Adipocyte (in vitro differentiated cells): ENCODE measurements at places on chromosomes 6 and 20.

- no peak for DNase-seq
These were observed 11.3 kb upstream of the EIF2S2 start for GRCh38 chr20:34123309-34123708.

DNA sequence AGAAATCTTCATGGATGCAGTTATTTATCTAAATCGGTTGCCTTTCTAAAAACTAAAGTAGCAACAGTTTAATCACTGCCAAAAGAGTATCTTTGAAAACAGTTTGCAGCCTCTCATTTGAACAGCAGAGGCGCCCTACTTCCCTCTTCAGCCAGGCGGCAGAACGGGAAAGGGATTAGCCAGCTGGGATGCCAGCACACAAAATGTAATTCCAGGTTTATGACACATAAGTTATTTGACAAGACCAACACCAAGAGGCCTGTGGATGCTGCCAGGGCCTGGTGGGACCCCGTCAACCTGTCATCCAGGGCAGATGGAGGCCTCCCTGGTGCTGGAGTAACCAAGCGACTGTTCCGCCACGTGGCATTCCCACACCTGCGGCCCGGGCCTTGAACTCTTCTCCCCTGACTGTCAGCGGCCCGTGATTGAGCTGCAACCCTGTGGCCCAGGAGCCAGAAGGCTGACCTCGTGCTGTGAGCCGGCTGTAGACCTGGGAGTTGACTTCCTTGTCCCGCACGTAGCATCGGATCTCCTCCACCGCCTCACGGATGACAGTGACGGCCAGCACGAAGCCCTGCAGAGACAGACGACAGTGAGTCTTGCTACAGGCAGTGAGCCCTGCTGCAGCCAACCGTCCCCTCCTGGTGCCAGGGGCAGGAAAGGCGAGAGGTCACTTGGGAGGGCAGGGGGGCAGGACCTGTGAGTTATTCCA is 55.5 kb downstream of the ATP9A start:
- DNase-seq, result peak; percentile 24

DNA sequence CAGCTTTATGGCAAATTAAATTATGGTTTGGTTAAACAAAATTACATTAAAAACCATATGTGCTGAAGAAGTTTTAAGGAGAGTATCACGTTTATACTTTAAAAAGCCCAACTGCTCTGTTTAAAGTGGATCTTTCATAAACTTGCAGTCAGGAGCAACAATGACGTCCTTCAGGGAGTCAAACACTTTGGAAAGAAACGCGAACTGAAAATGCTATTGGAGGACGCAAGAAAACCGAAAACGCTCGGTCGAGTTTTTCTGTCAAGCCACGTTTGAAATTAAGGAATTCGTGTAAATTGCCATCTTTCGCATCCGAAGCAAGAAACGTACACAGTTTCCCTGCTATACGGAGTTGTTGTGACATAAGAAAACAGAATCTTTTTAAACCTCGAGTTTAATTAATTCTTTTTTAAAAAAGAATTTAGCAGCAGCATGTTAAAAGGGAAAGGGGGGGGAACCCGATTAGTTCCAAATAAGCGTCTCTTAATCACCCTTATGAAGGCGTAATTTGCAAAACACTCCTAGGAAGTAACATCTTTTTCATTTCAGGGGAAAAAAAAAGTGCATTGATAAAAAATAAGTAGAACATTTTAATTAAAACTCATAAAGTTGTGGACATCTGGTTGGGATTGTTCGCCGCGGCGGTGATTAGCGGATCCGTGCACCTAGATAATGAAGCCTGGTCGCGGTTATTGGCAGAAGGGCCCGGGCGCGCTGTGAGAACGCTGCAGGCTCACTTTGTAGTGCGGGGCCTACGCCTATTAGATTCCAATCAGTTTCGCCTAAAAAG is 295.4 kb downstream of the TFAP2C start:
- no peak for DNase-seq

GRCh38 chr6:79634491-79635231 is 3.5 kb downstream of the SH3BGRL2 start:
- no peak for DNase-seq

DNA sequence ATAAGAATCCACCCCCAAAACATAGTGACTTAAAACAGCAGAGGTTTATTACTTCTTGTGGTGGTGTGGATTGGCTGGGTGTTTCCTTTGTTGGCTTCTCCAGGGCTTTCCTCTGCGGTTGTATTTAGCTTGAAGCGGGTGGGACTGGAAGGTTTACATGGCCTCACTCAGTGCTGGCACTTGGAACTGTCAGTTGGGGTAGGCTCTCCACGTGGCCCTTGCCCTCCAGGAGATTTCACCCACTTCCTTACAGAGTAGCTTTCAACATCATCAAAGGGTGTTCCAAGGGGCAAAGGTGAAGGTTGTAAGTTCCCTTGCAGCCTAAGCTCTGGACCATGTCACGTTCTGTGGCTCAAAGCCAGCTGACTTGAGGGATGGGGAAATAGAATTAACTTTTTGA is 32.5 kb upstream of the NKX2-2 start:
- no peak for DNase-seq

- DNase-seq, result no peak
These were observed 50.9 kb downstream of the ALDH5A1 start for GRCh38 chr6:24545691-24546090.

GRCh38 chr6:5736016-5736738 is 270.5 kb downstream of the NRN1 start:
- DNase-seq, result no peak
